ENCODE measurements at places on chromosomes 1 and 21. TPM values are rescaled to one million over a fixed set of nuclear protein-coding genes. Genes with fewer than 3 reads are reported as not detected.

The CYP4X1 gene
- 1.3 TPM for total RNA-seq

The MOB3C gene
- 10.5 TPM for total RNA-seq

The CYYR1 gene
- total RNA-seq = not detected

The ST6GALNAC5 gene
- total RNA-seq = not detected

The ETNK2 gene
- total RNA-seq = 6.7 TPM

The RPRD2 gene
- total RNA-seq = 28.3 TPM

The TOMM40L gene
- total RNA-seq = 9.2 TPM

The KPRP gene
- total RNA-seq = not detected

The RGS8 gene
- total RNA-seq = not detected

The SLC9C2 gene
- not detected for total RNA-seq

The STPG1 gene
- total RNA-seq = 9.9 TPM

The PHACTR4 gene
- 63.4 TPM for total RNA-seq

The TEDDM1 gene
- total RNA-seq = not detected

The TAF13 gene
- total RNA-seq = 28.9 TPM

The GBP5 gene
- 0.10 TPM for total RNA-seq

The APCS gene
- total RNA-seq = 0.33 TPM

The CLDN17 gene
- total RNA-seq = not detected

The CD101 gene
- not detected for total RNA-seq

The CRABP2 gene
- total RNA-seq = 1,115 TPM

The ANGPTL1 gene
- not detected for total RNA-seq

The OSBPL9 gene
- total RNA-seq = 85.5 TPM

The DIO1 gene
- total RNA-seq = 0.28 TPM

The KMO gene
- 1.8 TPM for total RNA-seq

The FBLIM1 gene
- total RNA-seq = 4.3 TPM

The ADARB1 gene
- 15.0 TPM for total RNA-seq

The CD34 gene
- 0.15 TPM for total RNA-seq

The FLG2 gene
- total RNA-seq = not detected

The TFAP2E gene
- total RNA-seq = 3.2 TPM

The TAGLN2 gene
- 474 TPM for total RNA-seq

The DNASE2B gene
- not detected for total RNA-seq

The PIK3R3 gene
- 36.3 TPM for total RNA-seq

The KIAA1614 gene
- 0.80 TPM for total RNA-seq

The RNU1-4 gene
- 1,290 TPM for total RNA-seq

Measured in Panc1 (cell line).